ENCODE measurements at places on chromosomes 13 and 19.
A peak's percentile ranks its signal among the peaks of the same experiment; 100 is the strongest.

DNA sequence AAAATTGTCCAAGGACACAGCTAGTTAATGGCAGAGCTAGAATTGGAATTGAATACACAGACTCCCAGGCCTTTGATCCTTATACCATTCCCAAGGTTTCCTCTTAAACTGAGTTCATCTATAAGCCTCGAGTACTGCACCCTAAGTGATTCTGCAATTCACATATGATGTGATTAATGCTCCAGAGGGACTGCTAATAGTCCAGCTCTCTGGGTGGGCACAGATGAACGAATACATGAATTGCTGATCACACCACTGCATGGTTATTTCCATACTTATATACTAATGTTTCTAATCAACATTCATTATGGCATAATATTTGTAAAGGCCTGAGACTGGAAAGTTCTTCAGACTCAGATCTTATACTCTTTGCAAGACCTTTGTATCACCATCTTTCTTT, 101.8 kb downstream of the NUFIP1 start:
- DNase-seq: no peak

- no peak for DNase-seq
Observed at GRCh38 chr19:22783651-22784410, at the start of gene ZNF99. TSS of gene ZNF99 (minus strand) at chr19:22784151. CDS start at chr19:22784016, 135 bp downstream.

DNA sequence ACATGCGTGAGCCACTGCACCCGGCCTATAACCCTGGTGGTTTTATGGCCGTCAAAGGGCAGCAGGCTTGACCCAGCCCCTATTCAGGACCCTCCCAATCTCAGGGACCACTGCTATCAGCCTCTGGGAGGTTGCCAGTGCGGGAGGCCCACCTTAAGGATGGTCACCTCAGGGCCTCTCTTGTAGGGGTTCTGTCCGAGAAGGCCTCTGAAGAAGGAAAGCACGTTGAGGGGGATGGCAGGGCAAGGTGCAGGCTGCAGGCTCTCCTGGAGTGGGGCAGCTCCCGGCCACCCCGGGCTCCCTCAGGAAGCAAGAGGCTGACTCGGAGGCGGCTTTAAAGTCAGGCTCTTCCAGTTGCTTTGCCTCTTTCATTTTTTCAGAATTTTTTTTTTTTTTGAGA, 6.0 kb upstream of the GRTP1 start:
- DNase-seq: no peak

DNA sequence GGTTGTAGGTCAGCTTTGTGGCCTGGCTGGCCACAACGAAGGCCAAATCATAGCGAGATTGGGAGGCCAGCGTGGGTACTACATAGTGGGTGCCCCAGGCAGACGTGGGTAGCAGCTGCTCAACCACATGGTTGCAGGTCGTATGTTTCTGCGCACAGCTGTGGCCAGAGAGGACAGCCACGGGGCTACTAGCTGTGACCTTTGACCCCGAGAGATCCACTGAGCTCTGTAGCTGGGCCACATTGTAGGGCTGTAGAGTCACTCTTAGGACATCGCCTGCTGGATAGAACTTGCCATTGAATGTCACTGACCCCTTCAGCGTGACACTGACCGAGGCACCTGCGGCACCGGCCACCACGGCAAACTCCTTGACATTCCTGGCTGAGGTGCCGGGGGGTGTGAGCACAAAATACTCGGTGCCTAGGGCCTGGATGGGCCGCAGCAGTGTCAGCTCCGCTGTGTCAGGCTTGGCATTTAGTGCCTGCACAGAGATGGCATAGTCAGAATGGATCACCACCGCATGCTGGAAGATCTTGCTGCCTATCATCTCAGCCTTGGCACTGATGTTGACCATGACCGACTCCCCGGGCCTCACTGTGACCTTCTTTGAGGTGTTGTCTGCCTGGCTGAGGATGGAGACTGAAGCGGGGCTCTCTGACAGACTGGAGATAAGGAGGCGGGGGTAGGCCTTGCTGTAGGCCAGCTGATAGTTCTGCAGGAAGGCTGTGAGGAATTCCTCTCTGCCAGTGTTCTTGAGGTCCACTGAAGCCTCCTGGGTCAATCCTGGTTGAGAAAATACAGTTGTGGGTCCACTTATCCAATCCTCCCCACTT, 6.7 kb downstream of the FCGBP start:
- DNase-seq: no peak

DNA sequence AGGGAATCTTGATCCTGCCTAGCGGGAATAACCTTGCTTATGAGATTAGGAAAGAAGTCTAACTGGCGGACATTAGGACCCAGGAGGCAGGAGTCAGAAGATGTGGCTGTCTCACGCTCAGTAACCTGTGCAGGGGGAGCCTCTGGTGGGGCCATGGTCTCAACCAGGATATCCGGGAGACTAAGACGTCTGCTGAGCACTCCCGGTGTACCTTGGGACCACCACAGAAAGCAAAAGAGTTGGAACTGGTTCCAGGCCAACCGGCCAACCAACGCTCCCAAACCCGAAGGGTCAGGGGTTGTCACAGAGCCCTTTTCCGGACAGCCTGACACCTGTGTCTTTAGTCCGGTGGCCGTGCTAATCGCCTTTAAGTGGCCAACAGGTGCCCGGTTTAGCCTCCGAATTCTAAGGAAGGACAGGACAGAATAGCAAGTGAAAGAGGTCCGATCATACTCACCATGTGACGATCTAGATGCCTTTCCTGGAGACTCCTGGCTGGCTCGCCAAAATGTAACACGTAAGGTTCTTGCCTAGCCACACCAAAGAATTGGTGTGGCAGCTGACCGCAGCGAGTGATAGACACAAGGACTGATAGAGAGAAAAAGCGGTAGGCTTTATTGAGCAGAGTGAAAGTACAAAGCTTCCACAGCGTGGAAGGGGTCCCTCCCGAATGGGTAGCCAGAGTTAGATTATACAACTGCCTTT, 103.9 kb upstream of the DIAPH3 start:
- no peak for DNase-seq

DNA sequence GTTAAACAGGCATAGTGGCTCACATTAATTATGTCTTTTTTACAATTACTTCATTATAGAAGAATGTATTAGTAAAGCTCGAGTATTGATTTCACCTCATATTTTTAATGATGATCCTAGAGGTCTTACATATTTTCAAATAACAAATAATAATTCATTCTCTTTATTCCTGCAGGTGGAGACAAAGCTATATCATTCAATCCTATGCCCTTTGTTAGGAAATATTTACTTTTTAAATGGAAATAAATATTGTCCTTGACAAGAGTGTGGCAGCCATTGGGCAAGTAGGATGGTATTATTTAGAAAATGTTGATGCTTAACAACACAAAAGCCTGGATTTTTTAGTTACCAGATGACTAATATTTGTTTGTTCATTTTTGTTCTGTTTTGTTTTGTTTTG, 127.6 kb downstream of the COG6 start:
- no peak for DNase-seq

GRCh38 chr19:21474671-21475181, 30.7 kb upstream of the ZNF429 start:
- peak; percentile 27 for DNase-seq

DNA sequence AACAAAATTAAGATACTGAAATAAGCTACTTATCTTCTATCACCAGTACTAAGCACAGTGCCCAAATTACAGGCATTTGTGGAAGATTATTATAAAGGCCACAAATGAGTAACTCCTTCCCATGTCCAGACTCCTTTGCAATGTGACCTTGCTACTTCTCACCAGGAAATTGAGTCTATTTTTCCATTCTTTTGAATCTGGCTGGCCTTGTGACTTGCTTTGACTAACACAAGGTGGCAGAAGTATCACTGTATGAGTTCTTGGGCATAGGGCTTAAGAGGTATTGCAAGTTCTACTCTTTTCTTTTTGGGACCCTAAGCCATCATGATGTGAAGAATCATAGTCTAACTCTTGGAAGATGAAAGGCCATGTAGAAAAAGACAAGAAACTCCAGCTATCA, 49.9 kb downstream of the UGGT2 start:
- no peak for DNase-seq

DNA sequence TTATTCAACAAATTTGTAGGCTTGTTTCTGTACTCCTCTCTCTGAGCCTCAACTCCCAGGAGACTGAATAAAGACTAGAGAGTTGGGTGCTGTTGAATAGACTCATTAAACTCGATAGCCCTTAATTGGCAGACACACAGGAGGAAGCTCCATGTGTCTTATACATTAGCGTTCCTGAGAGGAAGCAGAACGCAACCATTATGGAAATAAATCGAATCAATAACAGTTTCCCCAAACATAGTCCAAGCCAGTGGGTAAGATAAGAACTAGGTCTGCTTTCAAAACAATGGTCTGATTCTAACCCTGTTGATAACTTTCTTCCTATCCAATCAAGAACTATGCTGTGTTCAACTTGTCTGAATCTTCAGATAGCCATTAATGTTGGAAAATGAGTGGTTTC, 118.1 kb upstream of the FNDC3A start:
- DNase-seq: no peak

Measured in fibroblast of skin of abdomen (primary cell).